ENCODE measurements at places on chromosomes 16 and 17.

DNA sequence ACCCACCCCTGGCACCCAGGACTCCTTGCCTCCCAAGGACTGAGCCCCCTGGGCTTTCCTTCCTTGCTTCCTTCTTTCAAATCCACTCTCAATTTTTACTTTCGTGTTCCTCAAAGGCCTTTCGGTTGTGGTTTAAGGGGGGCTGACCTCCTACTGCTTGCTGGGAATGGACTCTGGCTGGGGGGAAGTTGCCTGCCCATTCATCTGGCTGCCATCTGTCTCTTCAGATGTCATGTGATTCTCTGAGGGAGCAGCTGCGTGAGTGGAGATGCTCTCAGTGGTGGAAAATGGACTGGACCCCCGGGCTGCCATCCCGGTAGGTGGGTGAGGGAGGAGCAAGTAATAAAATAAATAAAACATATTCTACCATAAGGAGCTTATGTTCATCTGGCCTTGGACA is 93.8 kb upstream of the RPRML start:
- no peak for DNase-seq

DNA sequence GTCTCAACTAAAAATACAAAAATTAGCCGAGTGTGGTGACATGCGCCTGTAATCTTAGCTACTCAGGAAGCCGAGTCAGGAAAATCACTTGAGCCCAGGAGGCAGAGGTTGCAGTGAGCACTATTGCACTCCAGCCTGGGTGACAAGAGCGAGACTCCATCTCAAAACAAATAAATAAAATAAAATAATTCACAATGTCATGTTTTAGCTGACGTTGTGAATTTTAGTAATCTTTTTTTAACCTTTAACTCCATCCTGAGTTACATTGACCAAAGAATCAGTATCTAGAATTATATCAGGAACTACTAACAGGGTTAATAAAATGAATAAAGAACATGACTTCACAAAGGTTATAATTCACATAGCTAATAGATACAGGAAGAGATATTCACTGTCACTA is 5.9 kb downstream of the RBL2 start:
- DNase-seq, result no peak

- DNase-seq, result no peak
Observed at GRCh38 chr16:56479469-56479868, 28.1 kb downstream of the OGFOD1 start.

DNA sequence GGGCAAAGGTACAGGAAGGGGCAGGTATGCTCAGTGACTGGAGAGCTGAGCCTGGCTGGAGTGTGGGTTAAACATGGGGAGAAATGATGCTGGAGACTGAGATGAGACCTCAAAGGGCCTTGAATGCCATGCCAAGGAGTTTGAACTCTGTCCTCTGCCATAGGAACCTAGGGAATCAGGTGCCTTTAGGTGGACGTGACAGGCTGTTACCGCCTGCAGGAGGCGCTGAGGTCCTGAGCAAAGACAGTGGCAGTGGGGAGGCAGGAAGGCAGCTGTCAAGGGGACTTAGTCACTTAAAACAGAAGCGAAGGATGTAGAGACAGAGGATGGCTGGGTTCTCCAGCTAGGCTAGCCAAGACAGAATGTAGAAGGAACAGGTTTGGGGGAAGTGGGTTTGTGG is 9.1 kb downstream of the PSMB3 start:
- DNase-seq, result no peak

DNA sequence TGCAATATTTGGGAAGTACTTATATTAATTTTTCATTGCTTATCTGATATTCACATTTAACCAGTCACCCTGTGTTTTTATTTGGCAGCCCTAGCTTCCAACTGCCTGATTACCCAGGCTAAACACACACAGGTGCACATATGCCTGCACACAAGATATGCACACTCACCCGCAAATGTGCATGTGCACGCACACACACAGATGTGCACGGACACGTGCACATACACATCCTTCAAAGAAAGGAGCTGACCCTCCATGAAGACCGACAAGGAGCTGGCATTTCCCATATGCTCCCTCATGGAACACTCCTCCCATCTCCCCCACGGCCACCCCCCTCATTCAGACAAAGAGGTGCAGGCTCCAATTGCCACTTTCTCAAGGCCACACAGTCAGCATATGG is 242.2 kb downstream of the ENGASE start:
- no peak for DNase-seq

- no peak for DNase-seq
Observed at GRCh38 chr16:47476654-47477345, 15.7 kb downstream of the PHKB start.

DNA sequence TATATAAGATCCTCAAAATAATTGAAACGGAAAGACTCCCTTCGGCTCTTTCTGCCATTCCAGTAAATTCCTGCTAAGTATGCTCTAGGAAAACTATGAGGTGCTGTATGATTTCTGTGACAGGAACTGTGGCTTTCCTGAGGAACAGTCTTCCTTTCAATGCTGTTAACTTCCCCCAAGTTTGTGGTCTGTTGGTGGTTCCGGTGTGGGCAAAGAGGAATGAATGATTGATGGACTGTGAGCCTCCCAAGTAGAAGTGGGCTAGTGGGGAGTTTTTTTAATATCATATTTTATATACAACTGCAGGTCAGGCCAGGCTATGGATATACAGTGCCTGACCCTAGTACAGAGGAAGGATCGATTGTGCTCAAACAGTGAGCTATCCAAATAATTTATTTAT is 560.7 kb upstream of the RBFOX1 start:
- no peak for DNase-seq

- DNase-seq, result no peak
Observed at GRCh38 chr17:83128306-83129240, 49.2 kb downstream of the METRNL start.

- no peak for DNase-seq
Observed at GRCh38 chr17:68310152-68310551, 18.9 kb downstream of the ARSG start.

GRCh38 chr16:1637526-1637925 is 25.4 kb downstream of the CRAMP1 start:
- no peak for DNase-seq

DNA sequence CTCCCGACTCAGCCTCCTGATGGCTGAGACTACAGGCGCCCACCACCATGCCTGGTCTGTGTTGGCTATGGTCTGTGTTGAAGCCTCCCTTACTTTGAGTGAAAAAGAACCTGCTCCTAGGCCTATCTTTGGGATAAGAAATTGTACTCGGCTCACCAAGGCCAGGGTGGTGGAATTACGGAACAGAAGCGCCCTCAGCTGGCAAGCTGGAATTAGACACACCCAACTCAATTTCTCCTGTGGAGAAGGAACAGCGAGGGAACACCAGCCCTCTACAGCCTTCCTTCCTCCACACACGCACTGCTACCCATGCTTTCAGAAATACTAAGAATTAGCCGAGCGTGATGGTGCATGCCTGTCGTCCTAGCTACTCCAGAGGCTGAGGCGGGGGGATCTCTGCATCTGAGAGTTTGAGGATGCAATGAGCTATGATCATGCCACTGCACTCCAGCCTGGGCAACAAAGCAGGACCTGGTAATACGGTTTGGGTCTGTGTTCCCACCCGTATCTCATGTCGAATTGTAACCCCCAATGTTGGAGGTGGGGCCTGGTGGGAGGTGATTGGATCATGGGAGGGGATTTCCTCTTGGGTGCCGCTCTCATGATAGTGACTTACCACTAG is 40.1 kb upstream of the RBBP6 start:
- DNase-seq, result no peak

DNA sequence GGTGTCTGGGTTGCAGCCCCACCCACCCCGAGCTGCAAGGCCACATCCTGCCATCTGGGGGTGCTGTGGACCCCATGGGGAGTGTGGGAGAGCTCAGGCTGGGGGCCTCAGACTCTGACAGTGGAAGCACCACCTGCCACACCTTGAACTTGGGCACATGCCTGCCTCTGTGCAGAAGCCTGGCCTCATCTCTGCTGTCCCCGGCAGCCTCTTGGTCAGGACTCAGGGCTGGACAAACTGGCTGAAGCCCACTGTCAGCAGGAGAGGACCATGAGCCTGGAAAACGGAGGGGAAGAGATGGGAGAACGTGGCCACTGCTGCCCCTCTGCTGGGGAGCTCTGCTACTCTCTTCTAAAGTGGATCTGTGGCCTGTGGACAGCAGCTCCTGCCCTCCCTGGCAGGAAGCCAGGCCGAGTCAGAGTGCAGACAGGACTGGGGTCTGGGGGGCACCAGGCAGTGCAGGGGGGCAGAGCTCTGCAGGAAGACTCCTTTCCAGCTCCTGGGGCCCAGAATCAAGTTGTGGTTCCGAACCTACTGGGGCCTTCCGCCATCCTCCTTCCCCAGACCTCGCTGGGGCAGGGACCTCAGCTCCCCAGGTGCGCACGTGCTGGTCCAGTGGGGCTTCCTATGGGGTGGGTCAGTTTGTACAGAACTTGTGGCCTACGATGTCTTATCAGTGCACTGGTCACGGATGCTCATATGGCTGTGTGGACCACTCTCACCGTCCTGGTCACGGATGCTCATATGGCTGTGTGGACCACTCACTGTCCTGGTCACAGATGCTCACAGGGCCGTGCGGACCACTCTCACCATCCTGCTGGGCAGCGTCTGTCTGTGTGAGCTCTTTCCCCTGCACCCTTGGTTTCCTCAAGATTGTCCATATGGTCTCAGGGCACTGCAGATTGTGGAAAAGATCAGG is 207.7 kb downstream of the LAT start:
- no peak for DNase-seq

- DNase-seq, result no peak
Observed at GRCh38 chr17:28370035-28370743, at the start of gene VTN. Gene VTN (minus strand): TSS chr17:28370307. CDS start chr17:28370203, 104 bp downstream.

- DNase-seq, result no peak
Observed at GRCh38 chr16:55497558-55497957, 11.3 kb upstream of the LPCAT2 start.

- DNase-seq, result no peak
Observed at GRCh38 chr16:81612351-81613163, 166.5 kb upstream of the PLCG2 start.

DNA sequence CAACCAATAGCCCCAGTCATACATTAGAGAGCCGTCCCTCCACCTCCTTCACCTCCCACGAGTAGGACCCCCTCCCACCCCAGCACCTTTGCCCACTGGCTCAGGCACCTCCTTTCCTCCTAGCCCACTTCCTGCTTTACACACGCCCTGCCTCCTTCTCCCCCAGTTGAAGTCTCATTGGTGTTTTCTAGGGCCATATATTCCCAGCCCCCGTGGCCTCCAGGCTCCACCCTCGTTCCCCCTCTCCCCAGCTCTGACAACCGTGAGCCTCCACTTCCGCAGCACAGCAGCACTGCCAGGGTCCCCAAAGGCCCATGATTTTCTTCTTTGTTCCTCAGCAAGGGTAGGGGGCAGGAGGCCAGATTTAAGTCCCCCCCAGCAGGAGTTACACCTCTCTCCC is 340.3 kb upstream of the TNRC6C start:
- no peak for DNase-seq

GRCh38 chr17:17621254-17621653 is 29.7 kb upstream of the PEMT start:
- no peak for DNase-seq

DNA sequence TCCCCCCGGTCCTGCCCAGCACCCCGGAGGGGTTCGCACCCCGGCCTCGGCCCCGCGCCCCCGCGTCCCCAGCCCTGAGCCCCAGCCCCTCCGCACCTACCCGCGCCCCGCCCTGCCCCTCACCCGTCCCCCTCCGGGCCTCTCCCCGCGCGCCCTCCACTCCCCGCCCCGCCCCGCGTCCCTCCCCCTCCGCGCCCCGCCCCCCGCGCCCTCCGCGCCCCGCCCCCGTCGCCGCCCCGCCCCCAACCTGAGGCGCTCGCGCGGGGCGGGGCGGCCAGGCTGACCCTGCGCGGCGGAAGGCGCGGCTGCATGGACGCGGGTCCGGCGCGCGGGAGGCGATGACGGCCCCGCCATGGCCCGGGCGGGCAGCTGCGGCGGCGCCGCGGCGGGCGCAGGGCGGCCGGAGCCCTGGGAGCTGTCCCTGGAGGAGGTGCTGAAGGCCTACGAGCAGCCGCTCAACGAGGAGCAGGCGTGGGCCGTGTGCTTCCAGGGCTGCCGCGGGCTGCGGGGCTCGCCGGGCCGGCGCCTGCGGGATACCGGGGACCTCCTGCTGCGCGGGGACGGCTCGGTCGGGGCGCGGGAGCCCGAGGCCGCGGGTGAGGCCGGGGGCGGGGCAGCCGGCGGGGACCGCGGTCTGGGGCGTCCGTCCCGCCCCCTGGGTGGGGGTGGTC is at the start of gene SPIRE2:
TSS of gene SPIRE2 (plus strand) at position 277 of the 671 bp plus-strand sequence. CDS start at position 353, 76 bp downstream.
- DNase-seq, result no peak

DNA sequence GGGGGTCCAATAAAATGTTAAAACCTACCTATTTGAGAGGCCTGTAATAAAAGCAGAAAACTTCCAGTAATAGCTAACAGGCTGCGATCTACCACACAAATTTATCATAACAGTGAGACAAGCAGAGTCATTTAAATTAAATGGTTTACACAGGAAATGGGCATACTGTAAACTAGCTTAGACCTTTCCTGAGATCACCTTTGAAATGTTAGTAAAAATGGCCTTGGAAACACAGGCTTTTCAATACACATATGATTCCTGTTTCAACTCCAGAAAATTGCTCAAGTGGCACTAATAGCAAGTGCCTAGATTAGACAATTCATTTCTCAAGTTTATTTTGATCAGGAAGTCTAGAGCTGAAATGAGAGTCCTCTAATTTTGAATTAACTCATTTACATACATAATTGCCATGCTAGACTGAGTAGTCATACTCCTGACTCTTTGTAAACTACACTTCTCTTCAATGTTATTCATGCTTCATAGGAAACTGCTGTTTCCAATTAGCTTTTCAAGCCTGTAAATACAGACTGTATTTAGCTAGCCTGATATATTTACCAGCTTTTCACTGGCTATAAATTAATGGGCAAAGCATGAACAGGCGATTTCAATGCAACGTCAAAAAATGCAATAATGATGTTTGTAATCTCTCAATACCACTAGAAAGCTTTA is 43.3 kb downstream of the PARN start:
- no peak for DNase-seq

DNA sequence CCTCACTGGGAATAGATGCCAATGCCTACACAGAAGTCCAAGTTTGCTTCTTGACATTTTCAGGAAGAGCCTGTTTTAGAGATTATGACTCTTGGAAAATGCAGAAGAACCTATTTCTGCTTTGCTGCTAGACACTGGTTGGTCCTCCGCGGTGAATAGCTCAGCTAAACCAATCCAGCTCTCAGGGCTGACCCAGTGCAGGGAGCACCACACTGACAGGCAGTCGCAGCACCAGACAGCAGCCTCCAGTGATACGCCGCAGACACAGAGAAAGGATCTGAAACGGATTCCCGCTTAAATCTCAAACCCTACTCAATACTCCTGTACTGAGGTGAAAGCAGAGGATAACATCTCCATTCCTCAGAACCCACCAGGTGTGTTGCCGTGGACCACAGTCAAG is 183.4 kb downstream of the ENGASE start:
- no peak for DNase-seq

GRCh38 chr17:13490427-13490826 is 111.3 kb downstream of the HS3ST3A1 start:
- DNase-seq, result no peak

DNA sequence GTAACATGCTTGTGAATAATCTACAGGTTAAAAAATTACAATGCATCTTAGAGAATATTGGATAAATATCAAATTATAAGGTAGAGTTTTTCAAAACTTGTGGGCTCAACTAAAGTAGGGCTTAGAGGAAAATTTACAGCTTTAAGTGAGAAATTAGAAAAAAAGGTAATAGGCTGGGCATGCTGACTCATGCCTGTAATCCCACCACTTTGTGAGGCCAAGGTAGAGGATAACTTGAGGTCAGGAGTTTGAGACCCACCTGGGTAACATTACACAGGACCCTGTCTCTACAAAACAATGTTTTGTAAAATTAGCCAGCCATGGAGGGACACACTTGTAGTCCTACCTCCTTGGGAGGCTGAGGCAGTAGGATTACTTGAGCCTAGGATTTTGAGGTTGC is 4.5 kb downstream of the ATF7IP2 start:
- no peak for DNase-seq
